ENCODE measurements at places on chromosomes 4 and X. TPM values are rescaled to one million over a fixed set of nuclear protein-coding genes. Genes with fewer than 3 reads are reported as not detected.

CCSER1 gene
- 0.73 TPM for total RNA-seq

FAT1 gene
- total RNA-seq: 0.03 TPM

GRCh38 chrX:30935985-30936384 is 46.9 kb upstream of the TAB3 start:
- H3K27ac ChIP-seq: no peak overlapping the region
- no peak for DNase-seq
- H3K4me3 ChIP-seq: no peak overlapping the region
- H3K4me1 ChIP-seq: no peaks in the 10 kb centered on the region

GRCh38 chr4:55397520-55398321 is 2.0 kb downstream of the TMEM165 start:
- peaks cover 36% of the 10 kb centered on the region for H3K36me3 ChIP-seq
- no peak for DNase-seq
- no peaks in the 10 kb centered on the region for H3K27me3 ChIP-seq
- H3K4me1 ChIP-seq: peaks cover 52% of the 10 kb centered on the region
- peak overlapping the region; percentile 80 for H3K27ac ChIP-seq

- no peaks in the 10 kb centered on the region for H3K27me3 ChIP-seq
- H3K27ac ChIP-seq: peak overlapping the region; percentile 96
- no peak for DNase-seq
- H3K36me3 ChIP-seq: peaks cover 19% of the 10 kb centered on the region
These were observed 635 bp upstream of the PHF8 start for GRCh38 chrX:54044877-54045338.

GRCh38 chr4:6799091-6799490 is 16.6 kb downstream of the KIAA0232 start:
- peaks cover 34% of the 10 kb centered on the region for H3K4me1 ChIP-seq
- H3K27ac ChIP-seq: peak overlapping the region; percentile 18
- H3K36me3 ChIP-seq: peaks cover 31% of the 10 kb centered on the region
- DNase-seq: no peak
- no peaks in the 10 kb centered on the region for H3K27me3 ChIP-seq

- peaks cover 21% of the 10 kb centered on the region for H3K36me3 ChIP-seq
- H3K27me3 ChIP-seq: no peaks in the 10 kb centered on the region
- H3K27ac ChIP-seq: no peak overlapping the region
- DNase-seq: no peak
- peaks cover 13% of the 10 kb centered on the region for H3K4me1 ChIP-seq
These were observed 27.9 kb downstream of the TNIP2 start for GRCh38 chr4:2728221-2728620.

GRCh38 chrX:115040417-115040816 is 23.0 kb upstream of the IL13RA2 start:
- no peaks in the 10 kb centered on the region for H3K36me3 ChIP-seq
- no peak for DNase-seq
- H3K4me3 ChIP-seq: no peak overlapping the region

DNA sequence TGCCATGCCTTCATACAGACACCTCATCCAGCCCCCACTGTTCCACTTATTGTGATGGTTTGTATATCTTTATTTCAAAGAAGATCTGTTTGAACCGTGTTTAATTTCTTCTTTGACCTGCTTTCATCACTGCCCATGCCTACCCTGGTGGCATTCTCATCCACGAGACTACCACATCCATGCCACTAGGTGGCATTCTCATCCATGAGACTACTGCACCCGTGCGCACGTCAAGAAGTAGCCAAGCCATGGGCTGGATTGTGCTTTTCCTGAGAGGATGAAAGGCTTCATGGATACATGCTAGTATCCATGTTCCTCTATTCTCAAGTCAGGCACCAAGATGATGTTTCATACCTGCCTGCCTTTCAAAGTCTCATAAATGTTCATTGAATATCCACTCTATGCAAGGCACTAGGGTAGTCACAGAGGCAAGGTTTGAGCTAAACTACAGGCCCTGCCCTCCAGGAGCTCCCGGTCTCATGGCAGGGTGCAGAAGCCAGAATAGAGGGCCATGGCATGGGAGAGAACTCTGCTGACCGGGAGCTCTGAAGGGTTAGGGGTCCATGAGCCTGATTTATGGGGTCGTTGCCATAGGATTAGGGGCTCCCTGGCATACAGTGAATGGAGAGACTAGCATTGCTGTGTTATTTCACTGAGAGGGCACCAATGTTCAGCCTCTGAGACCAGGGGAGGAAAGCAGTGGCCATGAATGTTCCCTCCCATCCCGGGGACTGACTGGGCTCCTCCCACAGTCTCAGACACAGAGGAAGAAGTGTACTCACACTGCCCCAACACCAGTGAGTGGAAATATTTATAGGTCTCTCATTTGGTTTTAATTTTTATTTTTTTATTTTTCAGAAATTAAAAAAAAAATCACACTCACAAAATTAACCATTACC is 24.8 kb upstream of the EOLA2 start:
- no peak overlapping the region for H3K4me3 ChIP-seq
- H3K4me1 ChIP-seq: peaks cover 4% of the 10 kb centered on the region
- DNase-seq: peak; percentile 25
- H3K27me3 ChIP-seq: no peaks in the 10 kb centered on the region
- peaks cover 16% of the 10 kb centered on the region for H3K36me3 ChIP-seq
- no peak overlapping the region for H3K27ac ChIP-seq

DNA sequence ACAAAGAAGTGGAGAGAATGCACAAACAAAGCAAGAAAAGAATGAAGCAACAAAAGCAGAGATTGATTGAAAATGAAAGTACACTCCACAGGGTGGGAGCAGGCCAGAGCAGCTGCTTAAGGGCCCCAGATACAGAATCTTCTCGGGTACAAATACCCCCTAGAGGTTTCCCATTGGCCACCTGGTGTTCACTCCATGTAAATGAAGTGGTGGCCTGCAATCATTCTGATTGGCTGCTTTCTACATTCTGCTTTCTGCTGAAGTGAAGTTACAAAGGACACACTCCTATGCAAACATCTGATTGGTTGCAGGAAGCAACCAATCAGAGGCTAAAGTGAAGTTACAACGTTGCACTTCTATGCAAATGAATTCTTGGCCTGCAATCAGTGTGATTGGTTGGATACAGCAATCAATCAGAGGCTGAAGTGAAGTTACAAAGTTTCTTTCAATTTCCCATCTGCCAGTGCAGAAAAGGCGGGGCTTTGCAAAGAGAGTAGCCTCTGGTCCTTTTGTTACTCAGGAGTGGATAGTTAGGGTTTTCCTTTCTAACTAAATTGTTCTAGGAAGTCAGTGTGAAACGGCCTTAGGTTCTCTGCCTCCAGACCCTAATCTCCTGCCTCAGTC is 19.0 kb upstream of the GPC4 start:
- no peak for DNase-seq
- H3K27ac ChIP-seq: no peak overlapping the region
- H3K27me3 ChIP-seq: no peaks in the 10 kb centered on the region
- H3K36me3 ChIP-seq: no peaks in the 10 kb centered on the region

GRID2 gene
- not detected for total RNA-seq

NEUROG2 gene
- total RNA-seq: not detected

GRCh38 chr4:117814277-117815246 is 219.7 kb upstream of the NDST3 start:
- no peak overlapping the region for H3K27ac ChIP-seq
- DNase-seq: no peak
- peaks cover 3% of the 10 kb centered on the region for H3K4me1 ChIP-seq
- H3K4me3 ChIP-seq: no peak overlapping the region
- H3K36me3 ChIP-seq: no peaks in the 10 kb centered on the region

CXCL11 gene
- total RNA-seq: 0.28 TPM

- peaks cover 2% of the 10 kb centered on the region for H3K4me1 ChIP-seq
- DNase-seq: no peak
- H3K27me3 ChIP-seq: peaks cover 31% of the 10 kb centered on the region
- H3K4me3 ChIP-seq: no peak overlapping the region
These were observed 5.5 kb upstream of the NKX1-1 start for GRCh38 chr4:1411436-1412375.
